ENCODE measurements at places on chromosomes 12 and 14. TPM values are rescaled to one million over a fixed set of nuclear protein-coding genes. Genes with fewer than 3 reads are reported as not detected.

ADSS1 gene
- 3.1 TPM for total RNA-seq

GRCh38 chr14:84420221-84420620, 1109.7 kb upstream of the FLRT2 start:
- H3K27ac ChIP-seq = no peak overlapping the region
- peaks cover 6% of the 10 kb centered on the region for H3K4me1 ChIP-seq
- H3K4me3 ChIP-seq = no peak overlapping the region

DNA sequence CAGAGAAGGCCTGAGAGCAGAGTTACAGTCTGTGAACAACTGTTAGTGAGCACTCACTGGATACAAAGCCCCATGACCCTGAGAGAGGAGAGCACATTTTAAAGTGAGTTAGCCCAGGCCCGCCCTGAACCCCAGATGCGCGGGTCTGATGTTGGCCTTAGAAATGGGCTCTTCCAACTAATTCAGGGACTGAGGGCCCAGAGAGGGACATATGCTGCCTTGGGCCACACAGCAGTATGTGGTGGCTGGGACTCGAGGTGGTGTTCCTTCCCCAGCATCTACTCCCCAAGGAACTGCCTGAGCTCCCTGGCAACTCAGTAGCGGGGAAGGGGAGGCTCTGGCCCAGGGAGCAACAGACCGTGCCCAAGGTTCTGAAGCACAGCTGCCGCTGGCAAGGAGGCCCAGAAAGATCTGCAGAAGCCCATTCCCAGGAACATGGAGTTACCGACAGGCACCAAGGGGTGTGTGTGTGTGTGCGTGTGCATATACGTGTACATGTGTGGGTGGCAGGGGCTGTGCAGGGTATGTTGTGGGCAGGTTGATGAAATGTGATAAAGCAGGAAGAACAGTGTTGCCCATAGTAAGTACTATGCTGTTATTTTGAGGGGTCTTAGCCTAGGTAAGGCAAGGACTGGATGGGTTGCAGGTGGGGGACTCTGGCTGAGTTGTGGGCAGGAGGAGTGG, 40.5 kb downstream of the KRT80 start:
- H3K27ac ChIP-seq = no peak overlapping the region
- no peak overlapping the region for H3K4me3 ChIP-seq
- DNase-seq = no peak

GRCh38 chr12:72493407-72493806, 221.2 kb downstream of the TRHDE start:
- no peaks in the 10 kb centered on the region for H3K27me3 ChIP-seq
- no peak overlapping the region for H3K27ac ChIP-seq
- no peak overlapping the region for H3K4me3 ChIP-seq
- no peaks in the 10 kb centered on the region for H3K36me3 ChIP-seq

GRCh38 chr14:34667007-34667406, 37.1 kb upstream of the SNX6 start:
- H3K27ac ChIP-seq = no peak overlapping the region
- no peak overlapping the region for H3K4me3 ChIP-seq
- no peak for DNase-seq
- no peaks in the 10 kb centered on the region for H3K27me3 ChIP-seq

- no peak for DNase-seq
- no peak overlapping the region for H3K4me3 ChIP-seq
- no peaks in the 10 kb centered on the region for H3K27me3 ChIP-seq
- H3K27ac ChIP-seq = no peak overlapping the region
- no peaks in the 10 kb centered on the region for H3K4me1 ChIP-seq
These were observed 90.0 kb upstream of the CLMN start for GRCh38 chr14:95409477-95410272.

PABPN1 gene
- total RNA-seq = 116 TPM

- no peak overlapping the region for H3K4me3 ChIP-seq
- H3K27ac ChIP-seq = no peak overlapping the region
- no peaks in the 10 kb centered on the region for H3K27me3 ChIP-seq
- no peaks in the 10 kb centered on the region for H3K36me3 ChIP-seq
- peaks cover 6% of the 10 kb centered on the region for H3K4me1 ChIP-seq
These were observed 24.3 kb downstream of the BTBD6 start for GRCh38 chr14:105272623-105273022.

NYNRIN gene
- 56.5 TPM for total RNA-seq

- H3K27me3 ChIP-seq = no peaks in the 10 kb centered on the region
- H3K36me3 ChIP-seq = no peaks in the 10 kb centered on the region
- no peak overlapping the region for H3K4me3 ChIP-seq
- DNase-seq = no peak
- H3K27ac ChIP-seq = no peak overlapping the region
These were observed 66.8 kb downstream of the CLIP1 start for GRCh38 chr12:122355706-122356105.

DNA sequence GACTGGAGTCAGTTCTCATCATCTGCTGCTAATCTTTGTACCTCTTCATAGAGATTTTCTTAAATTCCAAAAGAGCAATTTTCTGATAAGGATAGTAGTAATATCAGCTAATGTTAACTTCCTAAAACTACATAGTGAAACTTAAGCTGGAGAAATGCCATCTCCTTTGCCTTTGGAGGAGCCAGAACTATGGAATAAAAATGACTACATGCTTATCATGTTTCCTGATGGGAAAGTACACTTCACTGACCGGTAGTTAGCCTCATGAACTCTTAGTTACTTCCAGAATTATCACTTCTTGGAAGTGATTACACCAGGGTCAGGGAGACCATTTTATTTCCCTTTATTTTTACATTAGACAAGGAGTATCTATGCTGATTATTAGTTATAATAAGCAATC, 1222.1 kb upstream of the TMEM132C start:
- no peaks in the 10 kb centered on the region for H3K36me3 ChIP-seq
- DNase-seq = no peak
- no peaks in the 10 kb centered on the region for H3K27me3 ChIP-seq
- no peak overlapping the region for H3K27ac ChIP-seq
- H3K4me1 ChIP-seq = no peaks in the 10 kb centered on the region

DNA sequence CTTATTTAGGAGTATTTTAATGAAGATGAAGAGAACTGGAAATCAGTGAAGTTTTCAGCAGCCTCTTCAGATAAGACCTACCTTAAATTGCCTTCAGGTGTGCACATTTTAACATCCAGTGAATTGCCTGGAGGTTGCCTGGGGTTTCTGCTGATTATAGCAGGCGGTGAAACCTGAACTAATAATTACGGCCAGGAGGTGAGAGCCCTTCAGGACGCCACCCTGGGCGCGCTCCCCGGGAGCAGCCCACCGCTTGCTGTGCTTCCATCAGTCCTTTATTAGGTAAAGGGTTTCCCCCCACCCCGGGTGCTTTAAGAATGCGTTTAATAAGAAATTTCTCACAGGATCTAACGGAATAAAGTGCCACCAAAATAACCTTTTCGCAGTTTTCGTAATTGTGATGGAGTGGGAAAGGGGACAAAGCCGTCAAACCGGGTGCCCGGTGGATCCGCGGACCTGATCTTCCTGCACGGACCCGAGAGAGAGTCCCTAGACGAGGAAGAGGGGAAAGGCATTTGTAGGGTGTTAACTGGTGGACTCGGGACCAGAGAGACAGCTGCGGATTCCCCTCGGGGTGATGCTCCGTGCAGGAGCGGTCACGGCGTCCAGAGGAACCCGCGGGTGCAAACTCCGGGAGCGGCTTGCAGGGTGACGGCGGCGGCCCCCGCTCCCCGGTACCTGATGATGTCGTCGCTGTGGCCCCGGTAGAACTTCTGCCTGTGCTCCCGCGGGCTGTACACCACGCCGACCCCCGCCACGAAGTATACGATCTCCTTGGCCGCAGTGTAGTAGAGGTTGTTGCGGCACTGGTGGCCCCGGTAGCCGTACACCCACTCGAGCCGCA, 902 bp downstream of the EML5 start:
- no peaks in the 10 kb centered on the region for H3K36me3 ChIP-seq
- H3K4me1 ChIP-seq = peaks cover 4% of the 10 kb centered on the region
- peak overlapping the region; percentile 95 for H3K4me3 ChIP-seq
- peak; percentile 15 for DNase-seq
- H3K27me3 ChIP-seq = peaks cover 24% of the 10 kb centered on the region

NFYB gene
- 27.5 TPM for total RNA-seq

LRP10 gene
- total RNA-seq = 56.2 TPM

- H3K4me1 ChIP-seq = no peaks in the 10 kb centered on the region
- no peak overlapping the region for H3K4me3 ChIP-seq
- H3K36me3 ChIP-seq = no peaks in the 10 kb centered on the region
- H3K27me3 ChIP-seq = peaks cover 4% of the 10 kb centered on the region
These were observed 462.6 kb downstream of the PRKD1 start for GRCh38 chr14:29465095-29465494.

DNA sequence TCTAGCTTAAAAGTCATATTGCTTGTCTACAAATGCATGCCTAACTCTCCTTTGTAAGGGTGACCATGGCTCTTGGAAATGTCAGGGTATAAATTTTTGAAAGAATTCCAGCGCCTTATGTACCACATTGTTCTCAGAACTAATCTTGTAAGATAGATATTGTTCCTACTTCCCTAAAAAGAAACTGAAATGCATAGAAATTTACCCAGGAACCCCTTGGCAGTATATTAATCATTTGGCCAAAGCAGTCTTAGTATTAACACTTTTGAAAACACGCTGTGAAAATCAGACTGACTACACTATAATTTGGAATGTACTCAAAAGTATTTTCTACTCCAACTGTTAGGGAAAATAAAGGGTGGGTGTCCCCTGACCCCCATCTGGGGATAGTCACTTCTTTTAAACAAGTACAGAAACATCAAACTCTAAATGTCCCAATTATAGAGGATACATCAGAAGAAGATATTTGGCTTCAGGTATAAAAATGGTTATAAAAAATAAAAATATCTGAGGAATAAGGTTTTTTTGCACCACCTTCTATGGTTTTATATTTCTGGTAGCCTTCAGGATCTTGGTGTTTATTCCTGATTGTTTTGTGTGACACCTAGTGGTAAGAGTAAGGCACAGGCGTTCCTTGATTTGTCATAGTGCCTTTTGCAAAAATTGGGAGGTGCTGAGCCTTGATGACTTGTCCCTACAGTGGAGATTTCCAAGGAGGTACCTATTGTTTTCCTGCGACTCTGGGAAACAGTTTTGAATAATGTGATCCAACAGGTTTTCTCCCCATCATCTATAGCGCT, 2.2 kb upstream of the NFKBIA start:
- no peak overlapping the region for H3K4me3 ChIP-seq
- peaks cover 4% of the 10 kb centered on the region for H3K36me3 ChIP-seq
- H3K4me1 ChIP-seq = peaks cover 28% of the 10 kb centered on the region
- no peaks in the 10 kb centered on the region for H3K27me3 ChIP-seq

SPX gene
- total RNA-seq = 1.3 TPM

- no peaks in the 10 kb centered on the region for H3K27me3 ChIP-seq
- no peak overlapping the region for H3K4me3 ChIP-seq
- no peak overlapping the region for H3K27ac ChIP-seq
- H3K4me1 ChIP-seq = peaks cover 5% of the 10 kb centered on the region
- H3K36me3 ChIP-seq = no peaks in the 10 kb centered on the region
These were observed 21.9 kb upstream of the IFT81 start for GRCh38 chr12:110102255-110102654.

FAM186B gene
- 0.17 TPM for total RNA-seq

DNA sequence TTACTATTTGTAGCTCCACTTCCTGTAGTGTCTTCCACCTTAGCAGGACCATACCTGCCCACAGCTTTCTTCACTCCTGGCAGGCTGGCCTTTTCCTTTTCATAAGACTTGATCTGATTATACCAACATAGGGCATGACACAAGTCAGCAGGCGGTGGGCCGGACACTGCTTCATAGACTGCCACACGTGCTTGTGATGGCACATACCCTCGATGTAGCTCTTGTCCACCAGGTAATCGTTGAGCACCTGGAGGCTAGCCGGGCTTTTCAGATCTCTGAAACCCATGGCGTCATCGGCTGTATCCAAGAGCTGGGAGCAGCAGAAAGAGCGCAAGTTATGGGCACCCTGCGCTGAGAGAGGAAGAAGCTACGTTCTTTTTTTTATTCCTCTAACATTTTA, 53.7 kb upstream of the TMEM263 start:
- H3K4me3 ChIP-seq = no peak overlapping the region
- no peak for DNase-seq
- H3K4me1 ChIP-seq = peaks cover 8% of the 10 kb centered on the region
- H3K36me3 ChIP-seq = no peaks in the 10 kb centered on the region

- no peak for DNase-seq
- H3K36me3 ChIP-seq = no peaks in the 10 kb centered on the region
- H3K4me3 ChIP-seq = no peak overlapping the region
- no peaks in the 10 kb centered on the region for H3K27me3 ChIP-seq
- no peaks in the 10 kb centered on the region for H3K4me1 ChIP-seq
These were observed 27.0 kb downstream of the HPD start for GRCh38 chr12:121831571-121832245.

DNA sequence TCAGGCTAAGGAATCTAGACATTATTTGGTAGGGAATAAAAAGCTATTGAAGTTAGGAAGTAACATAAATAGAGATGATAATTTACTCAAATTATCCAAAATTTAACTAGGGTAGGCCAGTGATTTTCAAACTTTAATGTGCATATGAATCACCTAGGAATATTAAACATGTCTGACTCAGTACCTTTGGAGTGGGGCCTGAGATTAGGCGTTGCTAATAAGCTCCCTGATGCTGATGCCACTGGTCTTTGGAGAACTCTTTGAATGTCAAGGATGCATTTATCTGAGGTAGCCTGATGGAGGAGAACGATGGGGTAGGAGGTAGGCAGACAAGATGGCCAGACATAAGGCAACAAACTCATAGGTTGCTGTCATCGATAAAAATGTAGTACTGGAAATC, 33.2 kb downstream of the EFCAB11 start:
- no peak overlapping the region for H3K27ac ChIP-seq
- no peaks in the 10 kb centered on the region for H3K27me3 ChIP-seq
- no peak overlapping the region for H3K4me3 ChIP-seq
- H3K4me1 ChIP-seq = no peaks in the 10 kb centered on the region

ABHD12B gene
- not detected for total RNA-seq

GRCh38 chr12:132707241-132707640, 3.4 kb upstream of the PGAM5 start:
- no peak for DNase-seq
- H3K36me3 ChIP-seq = no peaks in the 10 kb centered on the region
- H3K4me1 ChIP-seq = no peaks in the 10 kb centered on the region
- H3K4me3 ChIP-seq = no peak overlapping the region
- H3K27ac ChIP-seq = no peak overlapping the region
- no peaks in the 10 kb centered on the region for H3K27me3 ChIP-seq

GRCh38 chr12:100672075-100672592, 98.7 kb downstream of the GAS2L3 start:
- no peaks in the 10 kb centered on the region for H3K27me3 ChIP-seq
- no peak overlapping the region for H3K27ac ChIP-seq
- no peak for DNase-seq
- no peaks in the 10 kb centered on the region for H3K36me3 ChIP-seq

PLCZ1 gene
- not detected for total RNA-seq

ATL1 gene
- 6.0 TPM for total RNA-seq

KCNK10 gene
- 1.5 TPM for total RNA-seq

- DNase-seq = peak; percentile 64
- H3K27me3 ChIP-seq = no peaks in the 10 kb centered on the region
- H3K27ac ChIP-seq = no peak overlapping the region
- no peaks in the 10 kb centered on the region for H3K36me3 ChIP-seq
- no peaks in the 10 kb centered on the region for H3K4me1 ChIP-seq
These were observed 26.6 kb upstream of the KLRB1 start for GRCh38 chr12:9634177-9634803.

CNTN1 gene
- 4.1 TPM for total RNA-seq
